ENCODE measurements at places on chromosomes 13 and 19. TPM values are rescaled to one million over a fixed set of nuclear protein-coding genes. Genes with fewer than 3 reads are reported as not detected.
A peak's percentile ranks its signal among the peaks of the same experiment; 100 is the strongest.

Gene KRTDAP
- not detected for total RNA-seq

Gene FGF22
- total RNA-seq, result 1.2 TPM

Gene MRPL54
- 33.2 TPM for total RNA-seq

Gene ZNF442
- total RNA-seq, result 13.2 TPM

Gene UBE2L5
- not detected for total RNA-seq

GRCh38 chr13:44292545-44292944 lies 81.1 kb upstream of the SERP2 start:
- H3K27me3 ChIP-seq, result no peaks in the 10 kb centered on the region
- H3K36me3 ChIP-seq, result no peaks in the 10 kb centered on the region
- H3K4me3 ChIP-seq, result no peak overlapping the region

- H3K4me3 ChIP-seq, result no peak overlapping the region
- H3K4me1 ChIP-seq, result peaks cover 49% of the 10 kb centered on the region
- DNase-seq, result no peak
- H3K36me3 ChIP-seq, result peaks cover 20% of the 10 kb centered on the region
- no peak overlapping the region for H3K27ac ChIP-seq
Measured at GRCh38 chr13:114081761-114082681, 50.4 kb downstream of the RASA3 start.

GRCh38 chr13:48567515-48568369 lies 34.9 kb upstream of the RCBTB2 start:
- H3K27me3 ChIP-seq, result no peaks in the 10 kb centered on the region
- peak; percentile 42 for DNase-seq
- peaks cover 12% of the 10 kb centered on the region for H3K4me1 ChIP-seq
- no peaks in the 10 kb centered on the region for H3K36me3 ChIP-seq

DNA sequence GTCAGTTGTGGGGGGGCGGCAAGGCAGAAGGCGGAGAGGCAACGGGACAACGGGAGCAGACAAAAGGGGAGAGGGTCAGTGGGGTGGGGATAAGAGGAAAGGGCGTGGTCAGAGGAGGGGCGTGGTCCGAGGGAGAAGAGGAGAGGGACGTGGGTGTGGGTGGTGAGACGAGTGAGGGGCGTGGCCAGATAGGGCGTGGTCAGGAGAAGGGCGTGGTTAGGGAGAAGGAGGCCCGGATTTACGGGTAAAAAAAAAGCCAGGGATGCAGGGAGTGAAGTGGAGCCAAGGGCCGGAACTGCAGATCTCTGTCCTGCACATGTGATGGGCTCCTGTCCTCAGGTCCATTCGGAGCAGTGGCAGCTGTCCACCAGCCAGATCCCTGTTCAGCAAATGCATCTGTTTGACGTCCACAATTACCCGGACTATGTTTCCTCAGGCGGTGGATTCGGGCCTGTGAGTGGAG lies 21.5 kb downstream of the CPT1C start:
- H3K27me3 ChIP-seq, result no peaks in the 10 kb centered on the region
- no peak overlapping the region for H3K4me3 ChIP-seq
- no peak for DNase-seq
- H3K4me1 ChIP-seq, result no peaks in the 10 kb centered on the region
- no peak overlapping the region for H3K27ac ChIP-seq
- H3K36me3 ChIP-seq, result peaks cover 63% of the 10 kb centered on the region

DNA sequence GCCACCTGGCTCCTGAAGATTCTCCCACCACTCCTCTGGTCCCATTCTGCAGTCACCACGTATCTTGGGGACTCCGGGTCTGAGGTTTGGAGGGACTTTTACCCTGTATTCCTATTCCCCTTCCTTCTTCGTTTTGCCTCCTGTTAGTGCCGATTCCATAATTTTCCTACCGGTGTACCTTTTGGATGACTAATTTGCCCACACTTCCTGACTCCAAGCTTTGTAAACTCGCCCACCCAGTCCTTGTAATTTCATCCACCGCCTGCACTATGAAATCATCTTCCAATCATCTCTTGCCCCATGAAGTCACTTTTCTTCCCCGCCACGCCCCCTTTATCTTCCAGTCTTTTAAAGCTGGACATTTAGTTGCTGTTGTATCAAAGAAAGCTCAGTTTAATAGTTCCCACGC lies 572 bp downstream of the UCHL3 start:
- peak overlapping the region; percentile 63 for H3K27ac ChIP-seq
- H3K27me3 ChIP-seq, result no peaks in the 10 kb centered on the region
- H3K4me1 ChIP-seq, result peaks cover 4% of the 10 kb centered on the region
- H3K36me3 ChIP-seq, result no peaks in the 10 kb centered on the region
- H3K4me3 ChIP-seq, result peak overlapping the region; percentile 92
- no peak for DNase-seq

- H3K27me3 ChIP-seq, result no peaks in the 10 kb centered on the region
- no peak overlapping the region for H3K27ac ChIP-seq
- no peaks in the 10 kb centered on the region for H3K4me1 ChIP-seq
- H3K36me3 ChIP-seq, result no peaks in the 10 kb centered on the region
- no peak for DNase-seq
Measured at GRCh38 chr13:80036845-80037504, 304.0 kb downstream of the SPRY2 start.

DNA sequence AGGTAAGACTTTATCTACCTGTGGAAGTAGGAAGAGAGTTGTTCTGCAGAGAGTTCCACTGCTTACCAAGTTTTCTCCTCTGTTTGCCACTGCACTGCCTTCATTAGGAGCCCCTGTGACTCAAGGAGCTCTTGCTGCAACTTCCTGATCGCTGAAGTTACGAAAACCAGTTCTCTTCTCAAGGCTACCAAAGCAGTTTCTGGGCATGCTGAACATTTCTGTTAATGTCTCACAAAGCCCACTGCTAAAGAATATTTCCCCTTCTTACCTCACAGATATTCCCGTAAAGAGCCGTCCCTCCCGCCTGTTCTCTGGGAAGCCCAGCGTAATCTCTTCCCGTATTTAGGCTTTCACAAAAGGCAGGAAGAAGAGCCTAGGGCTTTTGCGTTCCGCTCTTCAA lies 82.6 kb upstream of the OXGR1 start:
- DNase-seq, result no peak
- no peaks in the 10 kb centered on the region for H3K4me1 ChIP-seq
- no peaks in the 10 kb centered on the region for H3K27me3 ChIP-seq
- no peak overlapping the region for H3K27ac ChIP-seq
